ENCODE measurements at places on chromosomes 4 and X. TPM values are rescaled to one million over a fixed set of nuclear protein-coding genes. Genes with fewer than 3 reads are reported as not detected.

PAGE4 gene
- polyA plus RNA-seq = 1.4 TPM

TMEM144 gene
- 0.75 TPM for polyA plus RNA-seq

PHOX2B gene
- polyA plus RNA-seq = not detected

PRMT9 gene
- polyA plus RNA-seq = 6.4 TPM

KLKB1 gene
- polyA plus RNA-seq = 8.6 TPM

DMP1 gene
- polyA plus RNA-seq = not detected

TEC gene
- polyA plus RNA-seq = 1.9 TPM

ABCB7 gene
- polyA plus RNA-seq = 26.3 TPM

SPATA4 gene
- not detected for polyA plus RNA-seq

HPGDS gene
- polyA plus RNA-seq = not detected

ARX gene
- polyA plus RNA-seq = 0.13 TPM

ZNF141 gene
- polyA plus RNA-seq = 18.5 TPM

CNKSR2 gene
- 10.9 TPM for polyA plus RNA-seq

CTAG2 gene
- not detected for polyA plus RNA-seq

EDNRA gene
- 1.5 TPM for polyA plus RNA-seq

CT45A5 gene
- not detected for polyA plus RNA-seq

CLDN34 gene
- polyA plus RNA-seq = not detected

MAGEA8 gene
- polyA plus RNA-seq = not detected

ADH1C gene
- not detected for polyA plus RNA-seq

OTC gene
- not detected for polyA plus RNA-seq

EDA gene
- polyA plus RNA-seq = 5.0 TPM

CPE gene
- 8.8 TPM for polyA plus RNA-seq

FGG gene
- not detected for polyA plus RNA-seq

TADA2B gene
- polyA plus RNA-seq = 3.6 TPM

HSPA4L gene
- polyA plus RNA-seq = 3.5 TPM

TMSB15C gene
- polyA plus RNA-seq = 1.1 TPM

MAGEB3 gene
- 0.19 TPM for polyA plus RNA-seq

MSX1 gene
- 0.61 TPM for polyA plus RNA-seq

SCD5 gene
- polyA plus RNA-seq = 0.85 TPM

KDR gene
- 27.9 TPM for polyA plus RNA-seq

TMSB15A gene
- 247 TPM for polyA plus RNA-seq

CXXC4 gene
- 4.3 TPM for polyA plus RNA-seq

GIMD1 gene
- not detected for polyA plus RNA-seq

EDA2R gene
- polyA plus RNA-seq = 5.0 TPM

BEND2 gene
- polyA plus RNA-seq = not detected

ARSJ gene
- 2.1 TPM for polyA plus RNA-seq

TLR1 gene
- polyA plus RNA-seq = not detected

Data from GM23338 (cell line).